ENCODE measurements at places on chromosomes 13 and 19.

DNA sequence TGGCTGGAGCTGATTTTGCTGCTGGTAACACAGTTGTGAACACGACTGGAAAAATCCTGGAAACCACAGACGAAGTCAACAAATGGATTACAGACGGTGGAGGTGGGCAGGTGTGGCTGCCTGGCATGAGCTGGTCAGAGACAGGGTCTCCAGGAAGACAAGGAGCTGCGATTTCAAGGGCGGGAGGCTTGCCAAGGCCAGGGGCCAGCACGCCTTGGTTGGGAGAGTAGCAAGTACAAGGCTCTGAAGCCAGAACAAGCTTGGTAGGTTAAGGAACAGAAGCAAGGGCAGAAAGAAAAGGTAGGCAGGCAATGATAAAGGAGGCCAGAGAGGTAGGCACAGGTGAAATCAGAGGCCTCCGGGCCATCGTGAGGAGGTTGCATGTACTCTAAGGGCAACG, 50.7 kb upstream of the AMER2 start:
- DNase-seq, result no peak

DNA sequence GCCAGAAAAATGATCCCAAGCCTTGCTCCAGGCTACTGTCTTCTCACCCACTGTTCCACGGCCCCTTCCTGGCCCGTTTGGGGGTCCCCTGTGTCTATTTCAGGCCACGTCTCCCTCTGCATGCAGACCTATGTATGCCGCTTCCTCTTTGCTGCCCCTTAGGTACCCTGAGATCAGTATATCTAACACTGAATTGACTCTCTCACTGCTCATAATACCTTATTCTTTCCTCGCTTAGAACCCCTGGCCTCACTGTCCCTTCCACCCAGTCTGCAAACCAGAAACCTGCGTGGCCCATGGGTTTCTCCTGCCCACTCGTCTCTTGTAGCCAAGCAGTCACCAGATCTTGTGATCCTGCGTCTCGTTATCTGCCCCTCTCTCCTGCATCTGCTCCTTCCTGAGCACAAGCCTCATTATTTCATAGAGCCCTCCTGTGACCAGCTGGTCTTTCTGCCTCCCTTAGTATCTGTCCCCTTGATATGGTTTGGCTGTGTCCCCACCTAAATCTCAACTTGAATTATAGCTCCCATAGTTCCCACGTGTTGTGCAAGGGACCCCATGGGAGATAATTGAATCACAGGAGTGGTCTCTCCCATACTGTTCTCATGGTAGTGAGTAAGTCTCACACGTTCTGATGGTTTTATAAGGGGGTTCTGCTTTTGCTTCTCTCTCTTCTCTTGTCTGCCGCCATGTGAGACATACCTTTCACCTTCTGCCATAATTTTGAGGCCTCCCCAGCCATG, 109.0 kb upstream of the RNF113B start:
- no peak for DNase-seq

GRCh38 chr13:86298725-86299124, 499.5 kb upstream of the SLITRK6 start:
- DNase-seq, result no peak

- DNase-seq, result no peak
These were observed 36.3 kb upstream of the ZNF724 start for GRCh38 chr19:23286477-23286876.

- DNase-seq, result no peak
These were observed 32.2 kb upstream of the TEX29 start for GRCh38 chr13:111288276-111288675.

DNA sequence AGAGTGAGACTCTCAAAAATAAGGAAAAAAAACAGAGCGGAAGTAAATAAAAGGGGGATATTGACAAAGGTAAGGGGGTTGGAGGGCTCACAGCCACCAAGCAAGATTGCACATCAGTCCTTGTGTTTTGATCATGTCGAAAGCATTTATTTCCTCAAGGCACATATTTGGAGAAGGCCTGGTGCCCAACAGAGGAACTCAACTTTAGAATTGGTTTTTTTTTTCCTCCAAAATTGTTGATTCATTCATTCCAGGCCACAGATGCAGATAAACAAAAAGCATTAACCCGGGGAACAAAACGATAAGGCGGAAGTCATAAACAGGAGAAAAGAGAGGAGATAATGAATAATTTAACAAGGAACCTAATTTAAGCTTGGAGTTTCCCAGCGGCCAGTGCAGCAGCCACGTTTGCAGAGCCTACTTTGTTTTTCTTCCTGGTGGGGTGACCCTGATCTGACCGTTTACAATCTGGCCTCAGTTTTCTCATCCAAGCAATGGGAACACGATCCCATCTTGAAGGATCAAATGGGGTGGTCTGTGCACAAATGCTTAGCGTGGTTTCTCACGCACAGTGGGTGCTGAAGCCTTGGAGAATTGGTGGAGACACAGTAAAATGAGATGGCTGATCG, 2.1 kb upstream of the PTPRS start:
- no peak for DNase-seq

DNA sequence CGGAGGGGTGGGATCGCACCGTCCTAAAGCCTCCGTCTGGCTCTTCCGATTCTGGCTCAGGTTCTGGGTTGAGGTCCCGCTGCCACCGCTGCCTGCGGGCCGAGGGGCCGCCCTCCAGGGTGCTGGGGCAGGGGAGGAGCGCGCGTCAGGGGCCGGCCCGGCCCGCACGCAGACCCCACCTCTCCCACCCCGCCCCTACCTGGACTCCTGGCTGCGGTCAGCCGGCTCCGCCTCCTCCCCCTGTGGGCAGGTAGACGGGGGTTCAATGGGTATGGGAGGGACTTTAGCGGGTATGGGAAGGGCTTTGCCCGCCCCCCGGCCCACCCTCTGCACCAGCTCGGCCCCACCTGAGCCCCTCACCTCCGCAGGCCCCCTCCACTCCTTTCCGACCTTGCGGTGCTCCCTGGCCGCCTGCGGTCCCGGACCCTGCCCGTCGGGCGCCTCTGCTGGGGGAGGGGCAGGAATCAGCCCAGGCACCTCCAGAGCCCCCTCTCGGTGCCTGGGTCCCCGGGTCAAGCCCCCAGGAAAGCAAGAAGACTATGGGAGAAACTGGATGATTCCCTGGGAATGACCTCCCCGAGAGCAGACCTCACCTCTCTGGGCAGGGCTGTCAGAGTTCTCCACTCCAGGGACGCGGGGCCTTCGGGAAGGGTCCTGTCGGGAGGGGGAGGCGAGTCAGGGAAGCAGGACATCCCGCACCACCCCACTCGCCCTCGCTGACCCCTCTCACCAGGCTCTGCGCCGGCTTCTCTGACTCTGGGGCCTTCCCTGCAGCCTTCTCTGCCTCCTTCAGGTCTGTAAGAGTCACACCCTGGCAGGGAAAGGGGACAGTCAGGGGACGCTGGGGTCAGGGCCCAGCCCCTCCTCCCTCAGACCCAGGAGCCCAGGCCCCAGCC, 17.0 kb downstream of the EPS8L1 start:
- no peak for DNase-seq

DNA sequence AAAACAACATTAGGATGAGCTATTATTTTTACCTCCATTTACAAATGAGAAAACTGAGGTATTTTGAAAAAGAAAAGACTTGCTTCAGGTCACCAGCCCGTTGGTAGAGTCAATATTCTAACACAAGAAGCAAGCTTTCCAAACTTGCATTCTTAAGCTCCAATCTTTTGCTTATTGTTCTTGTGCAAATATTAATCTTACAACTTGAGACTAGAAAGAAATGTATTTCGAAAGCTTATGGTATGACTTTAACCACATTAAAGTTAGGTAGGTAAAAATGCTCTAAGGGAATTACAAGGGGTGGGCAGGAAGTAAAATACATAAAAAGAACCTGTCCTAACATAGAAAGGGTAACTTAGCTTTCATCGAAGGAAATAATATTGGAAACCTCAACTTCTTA, 453.9 kb downstream of the SLITRK5 start:
- no peak for DNase-seq

Measured in CD4-positive, alpha-beta T cell treated with Interleukin-15 for 4 hours (primary cell).